NCI-H1092 (cell line): ENCODE measurements at places on chromosomes 1 and 21.

- DNase-seq: no peak
Observed at GRCh38 chr1:153800516-153800915, 25.3 kb downstream of the SLC27A3 start.

DNA sequence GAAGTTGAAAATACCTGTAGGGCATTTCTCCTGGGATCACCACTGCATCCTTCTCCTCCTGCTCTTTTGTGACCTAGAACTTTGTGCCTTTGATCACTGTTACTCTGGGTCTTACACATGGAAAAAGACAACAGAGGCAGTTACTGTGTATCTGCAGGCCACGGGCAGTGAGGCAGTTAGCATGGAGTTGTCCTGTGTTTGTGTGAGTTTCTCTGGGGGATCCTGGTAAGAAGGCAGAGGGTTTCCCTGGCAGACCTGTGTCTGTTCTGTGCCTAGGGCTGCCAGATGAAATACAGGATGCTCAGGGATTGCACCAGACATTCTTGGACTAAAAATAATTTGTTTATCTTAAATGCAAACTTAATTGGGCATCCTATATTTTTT lies 44.4 kb upstream of the SCCPDH start:
- DNase-seq: no peak

DNA sequence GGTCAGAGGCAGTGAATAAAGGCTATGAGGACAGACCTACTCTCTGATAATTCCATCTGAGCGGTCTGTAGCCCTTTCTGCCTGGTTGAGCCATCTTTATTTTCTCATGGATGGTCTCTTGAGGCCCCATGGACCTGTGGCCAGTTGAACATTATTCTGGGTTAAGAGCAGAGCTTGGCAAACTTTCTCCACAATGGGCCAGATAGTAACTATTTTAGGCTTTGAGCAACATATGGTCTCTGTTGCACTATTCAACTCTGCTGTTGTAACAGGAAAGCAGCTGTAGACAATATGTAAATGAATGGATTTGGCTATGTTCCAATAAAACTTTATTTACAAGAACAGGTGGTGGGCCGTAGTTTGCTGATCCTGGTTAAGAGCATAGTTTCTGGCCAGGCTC lies 62.7 kb downstream of the KAZN start:
- DNase-seq: no peak

DNA sequence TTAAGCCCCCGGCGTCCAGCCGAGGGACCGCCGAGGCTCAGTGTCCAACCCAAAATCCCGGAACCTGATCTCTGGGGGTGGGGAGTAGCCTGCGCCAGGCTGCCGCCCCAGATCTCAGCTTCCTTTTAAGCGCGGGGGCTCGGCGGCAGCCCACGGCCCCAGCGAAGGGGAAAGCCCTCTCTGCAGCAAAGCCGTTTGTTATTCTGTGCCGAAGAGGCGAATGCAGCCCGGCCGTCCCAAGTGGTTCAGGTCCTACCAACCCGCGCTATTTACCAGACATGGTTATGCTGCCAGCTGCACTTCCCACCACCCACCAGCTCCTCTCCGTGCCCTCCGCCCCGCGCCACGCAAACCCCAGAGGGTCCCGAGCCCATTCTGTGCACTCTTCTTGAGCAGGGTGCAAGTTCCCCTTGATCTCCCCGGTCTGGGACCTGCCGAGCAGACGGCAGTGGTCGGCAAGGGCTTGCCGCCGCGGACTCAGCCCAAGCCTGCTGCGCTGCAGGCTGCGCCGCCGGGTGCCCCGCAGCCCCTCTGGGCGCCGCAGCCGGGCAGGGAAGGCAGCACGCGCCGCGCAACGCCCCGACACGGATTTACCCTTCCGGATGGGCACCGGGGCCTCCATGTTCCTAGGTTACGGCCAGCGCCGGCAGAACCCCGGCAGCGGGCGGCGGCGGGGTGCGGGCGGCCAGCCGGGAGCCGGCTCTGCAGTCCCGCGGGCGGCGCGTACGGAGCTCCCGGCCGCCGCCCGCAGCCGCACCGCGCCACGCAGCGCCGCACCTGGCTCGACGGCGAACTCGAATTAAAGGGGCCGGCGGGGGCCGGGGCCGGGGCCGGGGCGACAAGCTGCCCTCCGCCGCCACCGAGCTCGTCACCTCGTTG lies 738 bp upstream of the KCNA2 start:
- no peak for DNase-seq

DNA sequence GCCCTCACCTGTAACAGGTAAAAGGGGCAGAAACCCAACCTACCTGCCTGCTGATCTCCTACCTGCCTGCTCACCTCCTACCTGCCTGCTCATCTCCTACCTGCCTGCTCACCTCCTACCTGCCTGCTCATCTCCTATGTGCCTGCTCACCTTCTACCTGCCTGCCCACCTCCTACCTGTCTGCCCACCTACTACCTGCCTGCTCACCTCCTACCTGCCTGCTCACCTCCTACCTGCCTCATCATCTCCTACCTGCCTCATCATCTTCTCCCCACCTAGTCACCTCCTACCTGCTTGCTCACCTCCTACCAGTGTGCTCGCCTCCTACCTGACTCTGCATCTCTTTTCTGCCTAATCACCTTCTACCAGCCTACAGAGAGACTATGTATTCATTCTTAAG lies 452.9 kb downstream of the MATN1 start:
- DNase-seq: no peak

DNA sequence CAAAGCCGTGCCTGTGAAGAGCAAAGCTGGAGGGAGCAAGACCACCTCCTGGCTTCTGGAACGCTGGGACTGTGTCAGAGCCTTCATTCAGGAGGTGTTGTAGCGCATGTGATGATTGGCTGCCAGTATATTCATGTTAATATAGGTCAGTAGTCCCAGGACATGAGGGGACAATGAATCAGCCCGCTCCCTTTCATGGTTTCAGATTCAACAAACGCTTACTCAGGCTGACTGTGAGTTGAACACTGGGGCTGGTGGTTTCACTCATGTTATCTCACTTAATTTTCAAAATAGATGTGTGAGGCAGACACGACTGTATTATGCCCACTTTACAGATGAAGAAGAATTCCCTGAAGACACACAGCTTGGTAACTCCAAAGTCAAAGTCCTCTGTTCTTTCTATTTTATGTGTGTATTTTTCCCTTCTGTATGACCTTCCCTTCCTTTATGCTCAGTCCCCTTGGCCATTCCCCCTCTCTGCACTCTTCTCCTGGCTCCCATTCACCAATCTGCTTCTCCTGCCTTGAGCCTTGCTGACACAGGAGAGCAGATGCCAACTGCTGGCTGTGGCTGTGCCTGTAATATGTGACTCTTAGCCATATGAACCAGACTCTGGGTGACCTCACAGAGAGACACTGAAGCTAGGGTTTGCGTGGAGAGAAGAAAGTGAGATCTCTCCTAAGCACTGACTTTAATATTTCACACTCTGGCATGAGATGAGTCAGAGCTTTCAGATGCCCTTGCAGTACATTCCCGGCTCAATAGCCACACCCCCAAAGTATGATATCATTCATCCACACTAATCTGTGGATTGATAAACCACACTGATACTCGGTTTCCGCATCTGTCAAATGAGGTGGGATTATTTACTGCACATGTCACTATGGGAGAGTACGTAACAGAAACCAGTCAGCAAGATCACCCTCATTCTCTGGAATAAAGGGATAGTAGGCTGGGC lies 31.4 kb upstream of the KIRREL1 start:
- no peak for DNase-seq

- no peak for DNase-seq
Observed at GRCh38 chr1:3685906-3686305, 33.6 kb downstream of the TP73 start.

DNA sequence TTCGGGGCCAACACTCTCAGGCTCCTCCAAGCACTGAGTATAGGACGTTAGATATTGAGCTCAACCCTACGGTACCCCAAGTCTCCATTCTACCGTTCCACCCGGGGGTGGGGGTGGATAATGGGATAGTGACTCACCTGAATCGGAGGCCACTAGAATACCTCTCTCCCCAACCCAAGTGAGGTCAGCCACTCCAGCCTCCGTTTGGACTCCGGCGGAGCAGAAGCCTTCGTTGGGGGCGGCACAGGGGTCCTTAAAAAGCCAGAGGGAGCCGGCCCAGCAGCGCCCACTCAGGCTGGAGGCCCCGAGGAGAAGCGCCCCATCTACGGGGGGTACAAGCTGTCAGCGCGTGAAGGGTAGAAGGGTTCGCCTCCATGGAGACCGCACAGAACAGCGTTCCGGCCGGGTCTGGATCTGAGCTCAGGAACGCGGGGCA lies 556 bp downstream of the WDR77 start:
- DNase-seq: no peak

GRCh38 chr1:89890085-89890752 lies 69.4 kb downstream of the LRRC8D start:
- DNase-seq: no peak

- no peak for DNase-seq
Observed at GRCh38 chr1:74596717-74597116, 76.9 kb downstream of the ERICH3 start.

DNA sequence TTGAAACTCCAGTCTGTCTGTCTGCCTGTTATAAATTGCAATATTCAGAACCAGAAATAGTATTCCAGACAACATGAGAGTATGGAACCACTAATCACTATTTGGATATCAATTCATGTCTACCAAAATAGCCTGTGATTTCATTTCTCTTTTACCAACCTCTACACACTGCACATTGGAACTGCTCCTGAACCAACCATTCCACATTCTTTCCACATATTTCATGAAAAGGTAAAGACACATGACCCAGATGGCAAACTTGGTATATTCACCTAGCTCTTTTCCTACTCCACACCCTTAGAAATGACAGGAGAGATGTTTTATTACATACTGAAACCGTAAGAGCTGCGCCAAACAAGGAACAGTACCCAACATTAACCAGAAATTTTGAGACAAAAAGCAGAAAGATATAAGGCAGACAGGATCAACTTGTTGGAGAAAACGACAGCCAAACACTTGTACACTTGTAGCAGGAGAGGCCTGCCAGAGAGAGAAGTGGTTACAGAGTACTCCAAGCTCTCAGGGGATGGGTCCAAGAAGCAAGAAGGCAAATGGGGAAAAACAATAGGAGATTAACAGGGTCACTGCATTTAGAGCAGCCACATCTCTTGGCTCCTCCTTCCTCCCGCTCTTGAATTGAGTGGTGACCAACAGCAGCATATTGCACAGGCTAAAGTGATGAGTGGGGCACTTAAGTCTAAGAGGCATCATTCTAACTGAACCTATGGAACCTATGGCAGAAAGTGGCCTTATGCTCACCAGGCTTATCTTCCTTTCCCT lies 148.7 kb downstream of the SETD4 start:
- DNase-seq: no peak

DNA sequence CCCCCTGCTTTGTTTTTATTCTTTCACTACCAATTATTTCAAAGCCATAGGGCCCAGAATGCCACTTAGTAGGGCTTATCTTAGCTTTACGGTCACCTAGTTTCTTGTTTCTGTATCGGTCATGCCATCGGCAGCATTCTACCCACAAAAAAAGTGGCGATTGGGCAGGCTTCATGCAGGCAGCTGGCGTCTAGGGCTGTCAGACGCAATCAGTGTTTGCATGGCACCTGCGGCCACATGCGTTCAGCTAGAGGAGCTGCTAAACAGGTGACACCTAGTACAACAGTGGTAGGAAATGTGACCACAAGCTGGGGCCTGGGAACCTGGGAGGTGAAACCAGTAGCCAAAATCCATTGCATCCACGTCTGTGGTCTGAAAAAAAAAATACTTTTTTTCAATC lies 262.7 kb downstream of the PBX1 start:
- no peak for DNase-seq

DNA sequence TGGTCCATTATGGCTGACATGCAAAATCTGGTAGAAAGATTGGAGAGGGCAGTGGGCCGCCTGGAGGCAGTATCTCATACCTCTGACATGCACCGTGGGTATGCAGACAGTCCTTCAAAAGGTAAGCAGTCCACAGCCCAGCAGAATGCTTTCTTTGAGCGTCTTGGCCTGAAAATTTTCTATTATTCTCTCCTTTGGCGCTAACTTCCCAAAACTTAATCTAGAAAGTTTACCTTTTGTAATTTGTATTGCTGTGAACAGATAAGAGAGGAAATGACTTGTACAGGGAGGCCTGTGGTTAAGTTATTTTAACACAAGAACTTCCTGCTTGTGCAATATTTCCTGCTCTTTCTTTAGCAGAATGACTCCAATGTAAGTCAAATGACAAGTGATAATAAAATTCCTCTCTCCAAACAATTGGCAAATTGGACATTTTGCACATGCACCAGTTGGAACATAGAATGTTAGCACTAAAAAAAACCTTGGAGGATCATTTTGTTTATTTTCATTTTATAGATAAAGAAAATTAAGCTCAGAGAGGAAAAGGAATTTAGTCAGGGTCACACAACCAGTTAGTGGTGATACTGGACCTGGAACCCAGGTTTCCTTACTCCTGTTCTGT lies 18.9 kb downstream of the CAP1 start:
- DNase-seq: no peak

DNA sequence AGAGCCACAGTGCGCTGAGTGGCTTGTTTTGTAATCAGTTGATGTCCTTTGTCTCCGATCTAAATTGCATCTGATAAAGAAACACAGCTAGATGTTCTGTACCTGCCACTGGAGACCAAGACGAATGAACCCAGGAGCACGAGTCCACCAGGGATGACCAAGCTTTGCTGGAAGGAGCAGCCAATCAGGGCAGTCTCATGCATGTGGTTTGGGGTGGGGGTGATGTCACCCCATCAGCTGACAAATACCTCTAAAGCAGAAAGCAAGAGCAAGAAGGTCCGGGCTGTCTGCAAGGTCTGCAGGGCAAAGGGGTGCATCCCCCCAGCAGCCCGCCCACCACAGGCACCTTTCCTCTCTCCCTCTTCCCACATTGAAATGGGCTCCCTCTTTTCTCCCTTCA lies 653.8 kb downstream of the AJAP1 start:
- DNase-seq: no peak

DNA sequence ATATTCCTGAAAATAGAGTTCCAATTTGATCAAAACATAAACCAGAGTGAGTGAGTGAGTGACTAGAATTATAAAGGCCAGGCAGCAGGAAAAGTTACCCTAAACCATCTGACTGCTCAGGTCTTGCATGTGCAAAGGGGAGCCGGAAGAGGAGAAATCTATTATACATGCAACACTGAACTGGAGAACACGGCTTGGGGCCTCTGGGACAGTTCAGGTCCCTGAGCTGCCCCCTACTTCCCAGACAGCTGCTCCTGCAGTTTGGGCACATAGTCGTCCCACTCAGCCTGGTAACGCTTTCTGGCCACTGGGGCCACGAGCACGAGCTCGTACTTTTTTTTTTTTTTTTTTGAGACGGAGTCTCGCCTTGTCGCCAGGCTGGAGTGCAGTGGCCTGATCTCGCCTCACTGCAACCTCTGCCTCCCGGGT lies 40.1 kb downstream of the PTPRC start:
- DNase-seq: no peak

- DNase-seq: no peak
Observed at GRCh38 chr1:53411541-53412152, 47.6 kb upstream of the DMRTB1 start.

DNA sequence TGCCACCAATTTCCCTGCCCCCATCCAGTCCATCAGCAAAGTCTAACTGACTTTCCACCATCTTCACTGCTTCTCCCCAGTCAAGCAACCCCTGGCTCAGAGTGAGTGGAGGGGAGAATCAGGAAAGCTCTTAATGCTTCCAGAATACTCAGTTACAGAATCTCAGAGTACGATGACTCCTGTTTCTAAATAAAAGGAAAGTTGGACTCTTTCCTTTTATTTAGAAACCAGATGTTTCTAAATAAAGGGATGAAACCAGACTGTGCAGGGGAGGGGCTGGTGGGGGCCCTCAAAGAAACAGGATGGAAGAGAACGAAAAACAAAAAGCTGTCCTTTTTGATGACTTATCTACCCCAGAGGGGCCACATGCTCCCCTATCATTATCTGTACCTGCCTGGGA lies 85.2 kb upstream of the PPM1J start:
- DNase-seq: no peak
